Activated CD8-positive, alpha-beta memory T cell treated with anti-CD3 and anti-CD28 coated beads, Interleukin-2, amount 10 ng/mL, durations not matched to agents 7 days and 5 days (primary cell): ENCODE measurements at places on chromosomes 3 and 15.

DNA sequence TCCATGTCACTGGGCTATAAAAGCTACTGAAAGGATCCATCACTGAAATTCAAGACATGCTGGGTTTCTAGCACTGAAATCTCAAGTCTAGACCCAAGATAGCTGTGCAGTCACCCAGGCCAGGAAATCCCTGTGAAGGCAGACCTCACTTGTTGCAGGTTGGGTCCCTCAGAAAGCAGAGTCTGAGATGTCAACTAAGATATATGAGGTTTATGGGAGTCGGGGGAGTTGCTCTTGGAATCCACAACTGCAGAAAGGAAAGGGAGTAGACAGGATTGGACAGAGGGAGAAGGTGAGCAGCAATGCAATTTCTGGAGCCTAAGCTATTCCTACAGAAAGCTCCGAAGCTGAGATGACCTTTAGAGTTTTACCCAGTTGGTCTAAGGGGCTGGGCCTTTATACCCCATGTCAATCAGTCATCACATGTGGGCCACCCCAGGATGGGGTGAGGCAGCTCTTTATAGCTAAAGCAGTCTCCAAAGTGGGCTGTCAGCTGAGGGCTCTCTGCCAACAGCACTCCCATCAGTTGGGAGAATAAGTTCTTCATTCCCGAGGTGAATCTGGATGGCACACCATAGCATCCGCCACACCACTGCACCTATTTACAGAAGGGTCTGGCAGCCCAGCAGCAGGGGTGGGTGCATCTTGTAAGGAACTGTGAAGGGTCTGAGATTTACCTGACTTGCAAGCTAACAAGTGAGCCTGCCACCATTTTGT is 52.3 kb upstream of the ACVR2B start:
- no peak overlapping the region for H3K27ac ChIP-seq

DNA sequence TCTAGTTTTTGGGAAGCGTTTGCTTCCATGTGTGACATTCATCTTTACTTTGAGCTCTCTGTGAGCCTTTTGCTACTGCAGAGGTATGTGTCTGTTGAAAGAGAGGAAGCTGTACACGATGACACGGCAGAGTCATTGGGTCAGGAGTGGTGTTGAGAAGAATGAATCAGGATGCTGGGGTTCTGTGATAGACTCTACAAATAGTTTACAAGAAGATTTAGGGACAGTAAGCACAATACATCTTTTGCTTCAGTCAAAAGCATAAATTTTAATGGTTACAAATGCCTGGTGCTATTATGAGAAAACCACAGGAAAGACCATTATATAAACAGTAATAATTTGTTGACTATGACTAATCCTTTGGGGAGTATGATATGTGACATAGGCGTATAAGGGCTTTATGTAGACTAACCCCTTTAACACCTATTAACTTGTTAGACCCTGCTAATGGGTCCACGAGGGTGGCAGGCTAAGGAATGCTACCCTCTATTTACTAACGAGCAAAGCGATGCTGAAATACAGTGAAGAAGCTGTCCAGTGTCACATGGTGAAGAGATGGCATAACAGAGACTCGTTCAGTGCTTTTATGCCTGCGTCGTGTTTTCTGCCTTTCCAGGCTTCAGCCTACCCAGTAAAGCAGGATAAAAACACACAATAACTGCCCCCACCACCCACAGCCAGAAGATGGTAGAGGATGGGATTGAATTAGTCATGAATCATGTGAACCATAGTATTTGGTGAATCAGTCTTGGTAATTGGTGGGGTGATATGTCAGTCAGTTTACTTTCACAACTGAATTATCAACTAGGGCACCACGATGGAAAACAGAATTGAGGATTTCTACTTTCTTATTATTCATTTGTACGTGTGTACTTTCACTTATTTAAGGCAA is 118.8 kb downstream of the LPP start:
- no peak overlapping the region for H3K27ac ChIP-seq
- no peak overlapping the region for H3K4me3 ChIP-seq
- DNase-seq, result no peak
- peaks cover 5% of the 10 kb centered on the region for H3K36me3 ChIP-seq

GRCh38 chr3:196227629-196228493 is 11.5 kb downstream of the SLC51A start:
- H3K4me1 ChIP-seq, result peaks cover 2% of the 10 kb centered on the region
- no peaks in the 10 kb centered on the region for H3K36me3 ChIP-seq
- no peak overlapping the region for H3K27ac ChIP-seq

GRCh38 chr15:98525661-98526001 is 122.7 kb upstream of the IGF1R start:
- H3K27me3 ChIP-seq, result peaks cover 3% of the 10 kb centered on the region
- H3K4me1 ChIP-seq, result no peaks in the 10 kb centered on the region
- DNase-seq, result no peak
- H3K27ac ChIP-seq, result no peak overlapping the region
- no peaks in the 10 kb centered on the region for H3K36me3 ChIP-seq
- no peak overlapping the region for H3K4me3 ChIP-seq

GRCh38 chr3:4033296-4033695 is 234.1 kb downstream of the LRRN1 start:
- H3K36me3 ChIP-seq, result no peaks in the 10 kb centered on the region
- no peaks in the 10 kb centered on the region for H3K4me1 ChIP-seq
- no peaks in the 10 kb centered on the region for H3K27me3 ChIP-seq
- DNase-seq, result no peak
- no peak overlapping the region for H3K27ac ChIP-seq

DNA sequence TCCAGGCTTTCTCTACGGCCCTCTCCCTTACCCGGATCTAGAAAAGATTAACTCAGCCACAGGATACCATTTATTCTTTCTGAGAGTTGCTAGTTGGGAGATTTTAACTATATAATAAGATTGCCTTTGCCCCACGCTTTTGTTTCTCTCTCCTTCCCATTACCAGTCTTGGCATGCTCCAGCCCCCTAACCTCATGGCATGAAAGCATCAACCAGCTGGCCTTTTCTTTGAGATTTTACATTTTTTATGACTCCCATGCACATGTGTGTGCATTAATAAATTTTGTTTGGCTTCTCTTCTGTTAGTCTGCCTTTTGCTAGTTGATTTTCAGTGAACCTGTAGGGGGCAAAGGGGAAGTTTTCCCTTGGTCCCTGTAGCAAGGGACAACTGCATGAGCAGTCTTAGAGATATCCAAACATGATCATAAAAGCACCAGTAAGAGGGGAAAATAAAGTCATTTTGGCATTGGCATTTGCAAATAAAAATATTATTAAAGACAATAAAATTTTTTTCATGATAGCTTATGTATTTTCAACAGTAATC is 73.6 kb downstream of the OXSM start:
- no peaks in the 10 kb centered on the region for H3K4me1 ChIP-seq
- H3K27me3 ChIP-seq, result no peaks in the 10 kb centered on the region
- H3K36me3 ChIP-seq, result peaks cover 2% of the 10 kb centered on the region
- H3K4me3 ChIP-seq, result no peak overlapping the region
- H3K27ac ChIP-seq, result no peak overlapping the region

- no peak overlapping the region for H3K27ac ChIP-seq
- H3K27me3 ChIP-seq, result peaks cover 16% of the 10 kb centered on the region
- no peak overlapping the region for H3K4me3 ChIP-seq
- no peaks in the 10 kb centered on the region for H3K36me3 ChIP-seq
Measured at GRCh38 chr3:40940651-40941050, 258.7 kb upstream of the CTNNB1 start.

- H3K4me1 ChIP-seq, result peaks cover 19% of the 10 kb centered on the region
- no peak overlapping the region for H3K27ac ChIP-seq
- H3K27me3 ChIP-seq, result peaks cover 2% of the 10 kb centered on the region
Measured at GRCh38 chr15:41985236-41986160, 13.1 kb upstream of the EHD4 start.

DNA sequence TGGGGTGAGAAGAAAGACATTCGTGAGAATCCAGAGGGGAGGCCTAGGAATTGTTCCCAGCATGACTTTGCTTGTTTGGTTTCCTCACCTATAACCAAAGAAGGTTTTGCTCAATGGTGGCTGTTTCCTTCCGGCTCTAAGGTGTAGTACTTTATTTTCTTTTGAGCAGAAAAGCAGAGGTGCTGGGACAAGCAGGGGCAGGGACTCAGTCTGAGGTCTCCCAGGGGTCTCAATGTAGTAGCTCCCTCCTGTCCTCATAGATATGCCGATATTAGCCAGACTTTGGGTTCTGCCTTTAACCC is 41.6 kb downstream of the ZBTB38 start:
- no peak for DNase-seq
- H3K4me3 ChIP-seq, result peak overlapping the region; percentile 32
- no peaks in the 10 kb centered on the region for H3K27me3 ChIP-seq
- H3K4me1 ChIP-seq, result peaks cover 87% of the 10 kb centered on the region
- H3K27ac ChIP-seq, result peak overlapping the region; percentile 99

GRCh38 chr3:24483873-24484272 is 10.8 kb downstream of the THRB start:
- no peaks in the 10 kb centered on the region for H3K36me3 ChIP-seq
- H3K27ac ChIP-seq, result no peak overlapping the region
- H3K4me3 ChIP-seq, result no peak overlapping the region
- H3K4me1 ChIP-seq, result no peaks in the 10 kb centered on the region

DNA sequence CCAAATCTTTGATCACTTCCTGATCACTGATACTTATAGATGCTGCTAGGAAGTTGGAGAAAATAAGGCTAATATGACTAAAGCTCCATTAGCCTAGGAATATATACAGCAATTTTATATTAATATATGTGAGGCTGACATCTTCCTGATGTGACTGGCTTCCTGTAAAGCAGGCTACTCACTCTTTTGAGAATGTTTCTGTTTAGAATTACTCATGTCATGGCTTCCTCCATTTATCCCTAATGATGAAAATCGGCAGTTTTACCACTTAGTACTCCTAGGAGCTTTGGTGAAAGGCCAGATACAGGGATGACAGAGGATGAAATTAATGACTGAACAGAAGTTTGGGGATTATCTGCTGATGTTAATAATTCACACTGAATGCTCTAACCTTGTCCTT is 3.9 kb upstream of the MAP1A start:
- peaks cover 16% of the 10 kb centered on the region for H3K27me3 ChIP-seq
- H3K27ac ChIP-seq, result peak overlapping the region; percentile 79
- H3K36me3 ChIP-seq, result peaks cover 2% of the 10 kb centered on the region
- H3K4me1 ChIP-seq, result peaks cover 65% of the 10 kb centered on the region
- DNase-seq, result no peak
- peak overlapping the region; percentile 31 for H3K4me3 ChIP-seq

DNA sequence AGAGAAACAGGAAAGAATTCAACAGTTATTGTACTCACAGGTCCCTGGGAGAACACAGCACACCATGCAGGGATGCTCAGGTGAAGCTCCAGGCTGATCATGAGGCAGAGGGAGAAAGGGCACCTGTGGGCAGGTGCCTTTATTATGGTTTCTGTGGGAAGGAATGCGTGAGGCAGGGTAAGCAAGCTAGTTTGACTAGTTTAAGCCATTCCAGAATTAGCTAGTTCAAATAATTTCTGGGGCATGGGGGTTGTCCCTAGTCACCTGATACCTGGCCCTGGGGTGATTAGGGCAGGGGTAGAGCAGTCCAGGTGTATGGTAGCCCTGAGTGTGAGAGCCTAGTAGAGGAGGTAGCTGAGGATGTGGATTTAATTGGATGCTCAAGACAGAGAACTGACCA is 47.9 kb upstream of the DCLK3 start:
- no peak overlapping the region for H3K4me3 ChIP-seq
- no peak for DNase-seq
- no peak overlapping the region for H3K27ac ChIP-seq

- peaks cover 38% of the 10 kb centered on the region for H3K27me3 ChIP-seq
- no peaks in the 10 kb centered on the region for H3K36me3 ChIP-seq
- no peak for DNase-seq
- H3K4me1 ChIP-seq, result no peaks in the 10 kb centered on the region
Measured at GRCh38 chr3:197369545-197369944, 71.1 kb upstream of the DLG1 start.

DNA sequence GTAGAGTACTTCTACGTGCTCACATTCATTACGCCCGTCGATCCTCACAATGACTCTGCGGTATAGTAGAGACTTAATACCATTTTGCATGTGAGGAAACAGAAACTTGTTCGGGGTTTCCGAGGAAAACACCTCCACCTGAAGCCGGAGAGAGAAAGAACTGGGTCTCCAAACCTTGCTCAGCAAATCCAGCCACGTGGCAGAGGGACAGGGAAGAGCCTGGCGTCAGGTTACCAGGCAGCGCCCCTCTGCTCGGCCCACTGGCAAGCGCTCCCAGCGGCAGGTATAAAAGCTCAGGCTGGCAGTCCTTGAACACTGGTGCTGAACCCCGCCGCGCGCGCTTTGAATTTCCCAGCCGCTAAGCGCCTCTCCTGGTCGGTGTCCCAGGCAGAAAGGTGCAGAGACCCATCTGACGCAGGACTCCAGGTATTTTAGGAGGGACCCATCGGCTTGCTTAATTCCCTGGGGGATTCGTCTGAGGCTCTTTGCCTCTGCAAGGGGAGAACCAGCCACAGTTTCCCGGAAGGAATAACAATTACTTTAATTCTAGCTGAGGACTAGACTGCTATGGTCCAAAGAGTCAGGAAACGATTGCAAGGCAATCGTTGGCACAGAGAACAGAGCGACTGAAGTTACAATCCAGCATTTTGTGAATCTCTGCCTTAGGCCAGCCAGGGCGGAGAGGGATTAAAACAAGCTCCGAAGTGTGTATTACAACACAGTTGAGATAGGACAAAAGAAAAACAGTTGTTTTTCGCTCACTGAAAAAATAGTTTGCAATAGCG is at the start of gene C2CD4A:
Gene C2CD4A, plus strand, starts transcription at position 315 of the 785 bp plus-strand sequence. CDS start 637 bp downstream, outside the sequence.
- H3K4me3 ChIP-seq, result peak within 1 kb of the TSS; percentile 74
- peaks cover 39% of the 10 kb centered on the region for H3K27me3 ChIP-seq
- peak; percentile 65 for DNase-seq
- H3K36me3 ChIP-seq, result no peaks in the 10 kb centered on the region

- no peak overlapping the region for H3K4me3 ChIP-seq
- no peaks in the 10 kb centered on the region for H3K27me3 ChIP-seq
- H3K36me3 ChIP-seq, result no peaks in the 10 kb centered on the region
- no peak for DNase-seq
- H3K4me1 ChIP-seq, result peaks cover 4% of the 10 kb centered on the region
Measured at GRCh38 chr15:98609144-98609852, 39.0 kb upstream of the IGF1R start.

DNA sequence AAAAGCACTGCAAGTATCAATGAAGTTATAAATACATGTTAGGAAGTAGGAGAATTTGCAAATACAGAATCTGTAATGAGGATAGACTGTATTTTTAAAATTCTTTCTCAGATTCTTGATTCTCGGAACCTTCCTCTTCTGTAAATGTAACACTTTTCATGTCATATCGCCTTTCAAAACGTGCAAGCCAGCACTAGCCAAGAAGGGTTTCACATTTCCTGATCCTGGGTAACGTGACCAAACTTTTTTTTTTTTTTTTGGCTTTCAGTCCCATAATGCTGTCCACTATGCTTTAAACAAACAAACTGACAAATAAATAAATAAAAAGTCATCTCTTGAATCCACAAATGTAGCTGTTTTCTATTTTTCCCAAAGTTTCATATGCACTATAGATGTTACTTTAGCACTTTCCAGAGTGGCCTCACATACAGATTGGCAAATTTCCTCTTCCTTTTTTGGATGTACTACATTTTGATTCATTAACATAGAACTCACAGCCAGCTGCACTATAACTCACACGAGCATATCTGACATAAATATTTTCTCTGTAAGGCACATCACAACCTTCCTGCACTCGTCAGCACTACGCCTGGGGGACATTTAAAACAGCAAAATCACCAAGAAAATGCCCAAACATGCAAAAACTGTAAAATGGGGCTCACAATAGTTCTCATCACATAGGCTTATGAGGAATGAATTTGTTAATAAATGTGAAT is 208.1 kb downstream of the OSBPL10 start:
- H3K27ac ChIP-seq, result no peak overlapping the region
- no peaks in the 10 kb centered on the region for H3K27me3 ChIP-seq
- peaks cover 4% of the 10 kb centered on the region for H3K36me3 ChIP-seq
- peaks cover 6% of the 10 kb centered on the region for H3K4me1 ChIP-seq
- H3K4me3 ChIP-seq, result no peak overlapping the region

- no peak for DNase-seq
- H3K36me3 ChIP-seq, result no peaks in the 10 kb centered on the region
- H3K27me3 ChIP-seq, result peaks cover 3% of the 10 kb centered on the region
- H3K4me1 ChIP-seq, result no peaks in the 10 kb centered on the region
- H3K27ac ChIP-seq, result no peak overlapping the region
Measured at GRCh38 chr15:58401276-58401675, 30.5 kb upstream of the LIPC start.
